ENCODE measurements at places on chromosomes 13 and 19.

DNA sequence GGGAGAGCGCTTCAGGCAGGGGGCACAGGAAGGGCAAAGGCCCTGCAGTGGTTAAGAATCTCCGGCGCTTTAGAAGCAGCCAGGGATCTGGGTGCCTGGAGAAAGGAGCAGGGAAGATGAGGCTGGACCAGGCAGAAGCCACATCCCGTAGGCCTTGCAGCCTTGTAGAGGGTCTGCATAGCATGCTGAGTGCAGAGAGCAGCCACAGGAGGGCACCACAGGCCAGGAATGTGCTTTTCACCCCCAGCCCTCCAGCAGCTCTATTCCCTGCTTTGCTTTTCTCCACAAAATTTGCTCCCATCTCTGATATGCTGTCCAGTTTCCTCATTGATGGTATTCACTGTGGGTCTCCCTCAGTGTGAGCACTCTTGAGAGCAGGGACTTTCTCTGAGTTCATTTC is 5.7 kb downstream of the WDR62 start:
- no peak for DNase-seq

DNA sequence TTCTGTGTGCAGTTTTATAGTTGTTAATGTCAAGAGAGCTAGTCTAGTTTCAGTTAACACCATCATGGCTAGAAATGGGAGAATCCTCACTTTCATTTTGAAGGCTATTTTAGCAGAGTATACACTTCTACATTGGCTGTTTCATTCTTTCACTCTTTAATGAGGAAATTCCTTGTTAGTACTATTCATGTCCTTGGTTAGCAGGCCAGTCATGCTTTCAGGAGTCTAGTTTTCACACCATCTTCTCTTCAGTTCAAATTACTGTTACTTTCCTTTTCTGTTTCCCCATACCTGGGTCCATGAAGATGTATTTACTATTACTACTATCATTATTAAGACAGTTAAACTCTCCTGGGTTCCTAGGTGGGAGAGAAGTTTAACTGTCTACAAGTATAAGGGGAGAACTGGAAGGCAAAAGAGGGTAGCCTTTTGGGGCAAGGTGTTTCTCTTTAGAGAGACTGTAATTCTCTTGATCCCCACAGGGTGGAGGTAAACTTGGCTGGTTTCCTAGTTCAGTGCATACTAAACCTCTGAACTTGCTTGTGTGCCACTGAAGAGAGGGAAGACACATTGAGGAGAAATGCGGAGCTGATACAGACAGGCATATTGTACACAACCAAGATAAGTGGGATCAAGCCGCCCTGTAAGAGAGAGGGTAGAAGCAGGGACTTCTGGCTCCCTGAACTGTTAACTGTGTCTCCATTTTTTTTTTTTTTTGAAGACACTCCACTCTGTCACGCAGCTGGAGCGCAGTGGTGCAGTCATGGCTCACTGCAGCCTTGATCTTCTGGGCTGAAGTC is 41.3 kb upstream of the IGFL4 start:
- DNase-seq = no peak

DNA sequence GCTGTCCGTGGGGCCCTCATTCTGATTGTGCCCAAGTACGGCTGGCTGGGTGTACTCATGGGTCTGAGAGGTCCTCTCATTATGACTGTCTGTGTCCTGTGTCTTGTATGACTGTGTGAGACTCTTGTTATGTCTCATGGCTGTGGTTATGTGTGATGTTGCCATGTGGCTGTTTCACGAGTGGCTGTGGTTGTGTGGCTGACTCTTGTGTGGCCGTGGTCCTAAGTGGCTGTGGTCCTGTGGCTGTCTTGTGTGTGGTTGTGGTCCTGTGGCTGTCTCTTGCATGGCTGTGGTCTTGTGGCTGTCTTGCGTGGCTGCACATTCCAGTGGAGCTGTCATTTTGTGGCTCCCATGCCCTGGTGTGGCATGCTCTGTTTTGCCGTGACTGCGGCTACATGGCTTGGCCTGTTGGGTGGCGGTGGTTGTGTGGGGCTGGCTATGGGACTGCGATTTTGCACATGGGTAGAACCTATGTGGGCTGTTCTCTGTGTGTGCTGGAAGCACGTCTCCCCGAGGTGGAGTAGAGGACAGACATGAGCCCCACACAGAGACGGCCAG is 2.5 kb downstream of the LYL1 start:
- DNase-seq = no peak

GRCh38 chr13:51343475-51343874 is 4.0 kb downstream of the SERPINE3 start:
- DNase-seq = no peak

DNA sequence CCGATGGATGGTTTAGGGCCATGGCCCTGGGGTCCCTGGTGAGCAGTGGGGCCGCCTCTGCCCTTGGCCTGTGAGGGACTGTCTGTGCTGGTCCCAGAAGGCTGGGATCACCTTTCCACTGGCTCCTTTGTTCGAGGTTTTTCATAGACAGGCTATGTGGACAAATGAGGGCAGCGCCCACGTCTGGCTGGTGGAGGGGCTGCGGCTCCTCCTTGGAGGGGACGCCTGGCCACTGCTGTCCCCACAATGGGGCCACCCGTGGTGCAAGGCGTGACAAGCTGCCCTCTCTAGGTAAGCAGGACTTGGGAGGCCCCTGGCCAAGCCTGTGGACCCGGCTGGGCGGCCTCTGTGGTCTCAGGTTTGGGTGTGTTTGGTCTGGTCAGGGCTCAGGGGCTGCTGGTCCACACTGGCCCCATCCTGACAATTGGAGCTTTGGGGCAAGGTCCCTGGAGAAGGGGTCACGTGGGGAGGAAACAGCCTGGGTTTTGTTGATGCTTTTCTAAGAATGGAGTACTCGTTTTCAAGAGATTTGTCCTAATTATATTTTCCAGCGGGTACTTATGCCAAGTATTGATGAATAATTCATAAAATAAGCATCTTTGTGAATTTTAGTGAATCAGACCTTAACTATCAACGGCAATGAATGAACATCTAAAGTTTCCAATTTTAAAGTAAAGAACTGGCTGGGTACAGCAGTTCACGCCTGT is 33.3 kb downstream of the MCF2L start:
- DNase-seq = peak; percentile 62

All from NCI-H1930 (cell line).